ENCODE measurements at places on chromosomes 11 and 22.

DNA sequence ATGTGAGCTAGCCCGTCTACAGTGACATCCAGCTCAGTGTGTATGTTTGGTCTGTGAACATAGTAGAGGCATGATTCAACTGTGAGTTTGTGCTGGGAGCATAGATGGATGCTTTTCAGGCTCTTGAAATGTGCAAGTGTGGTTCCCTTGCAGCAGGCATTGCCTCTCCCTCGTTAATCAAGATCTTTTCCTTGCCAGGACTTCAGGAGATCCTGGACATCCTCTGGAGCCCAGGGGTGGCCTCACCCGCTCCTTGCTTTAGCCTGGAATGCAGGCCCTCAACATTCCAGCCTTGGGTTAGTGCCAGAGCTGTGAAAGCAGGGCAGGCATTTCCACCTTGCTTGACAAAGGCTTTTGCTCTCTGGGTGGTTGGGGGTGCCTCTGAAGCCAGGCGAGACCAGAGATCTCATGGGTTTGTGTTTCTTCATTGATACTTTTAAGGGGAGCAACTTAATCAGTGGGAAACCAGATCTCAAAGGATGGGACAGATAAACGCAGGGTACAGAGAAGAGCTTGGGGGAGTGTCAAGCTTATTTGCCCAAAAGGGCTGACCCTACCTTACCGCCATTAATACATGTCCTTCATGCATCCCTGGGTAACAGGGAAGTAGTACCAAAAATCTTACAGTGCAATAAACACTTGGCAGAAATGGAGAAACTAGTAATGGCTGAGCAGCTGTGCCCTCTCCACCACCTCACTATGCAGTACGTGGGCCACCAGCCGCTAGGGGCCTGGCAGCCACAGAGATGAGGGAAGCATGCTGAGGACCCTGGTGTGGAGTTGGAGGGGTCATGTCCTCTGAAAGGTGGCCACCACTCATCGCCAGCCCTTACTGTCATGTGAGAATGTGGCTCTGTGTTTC lies 72.1 kb downstream of the PTPRJ start:
- no peak for DNase-seq

DNA sequence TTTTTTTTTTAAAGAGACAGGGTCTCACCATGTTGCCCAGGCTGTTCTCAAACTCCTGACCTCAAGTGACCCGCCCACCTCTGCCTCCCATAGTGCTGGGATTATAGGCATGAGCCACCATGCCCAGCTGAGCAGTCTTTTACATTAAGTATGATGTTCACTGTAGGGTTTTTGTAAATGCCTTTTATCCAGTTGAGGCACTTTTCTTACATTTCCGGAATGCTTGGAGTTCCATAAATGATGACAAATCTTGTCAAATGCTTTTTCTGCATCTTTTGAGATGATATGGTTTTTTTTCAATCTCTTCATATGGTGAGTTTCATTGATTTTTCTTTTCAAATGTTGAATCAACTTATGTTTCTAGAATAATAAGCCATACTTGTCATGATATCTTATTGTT lies 29.4 kb upstream of the CTTN start:
- no peak for DNase-seq

- peak; percentile 64 for DNase-seq
Measured at GRCh38 chr11:6419009-6419631, at the start of gene APBB1. Gene APBB1, minus strand, starts transcription at chr11:6419094. Its CDS starts 7,747 bp downstream, at chr11:6411347.

GRCh38 chr11:116073854-116074837 lies 569.9 kb upstream of the CADM1 start:
- no peak for DNase-seq

- DNase-seq: no peak
Measured at GRCh38 chr11:108253176-108253575, 30.3 kb downstream of the ATM start.

- DNase-seq: no peak
Measured at GRCh38 chr11:73393011-73393380, 16.8 kb downstream of the RELT start.

DNA sequence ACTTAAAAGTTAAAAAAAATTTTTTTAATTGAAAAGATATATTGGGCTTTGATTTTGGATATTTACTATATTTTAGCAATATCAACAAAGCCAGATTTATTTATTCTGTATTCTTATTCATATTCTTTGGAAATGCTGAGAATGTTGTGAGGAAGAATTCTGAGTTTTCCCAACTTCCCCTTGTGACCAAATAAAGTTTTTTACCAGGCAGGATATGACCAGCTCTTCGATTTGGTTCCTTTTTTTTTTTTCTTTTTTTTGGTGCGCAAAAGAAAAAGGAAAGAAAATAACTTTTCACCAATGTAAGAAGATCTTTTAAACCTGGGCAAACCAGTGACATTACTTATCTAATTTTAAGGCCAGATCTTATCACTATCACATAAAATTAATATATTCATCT lies 12.9 kb downstream of the TCP11L1 start:
- no peak for DNase-seq

- peak; percentile 44 for DNase-seq
Measured at GRCh38 chr11:61293867-61294716, 1.0 kb downstream of the VWCE start.

DNA sequence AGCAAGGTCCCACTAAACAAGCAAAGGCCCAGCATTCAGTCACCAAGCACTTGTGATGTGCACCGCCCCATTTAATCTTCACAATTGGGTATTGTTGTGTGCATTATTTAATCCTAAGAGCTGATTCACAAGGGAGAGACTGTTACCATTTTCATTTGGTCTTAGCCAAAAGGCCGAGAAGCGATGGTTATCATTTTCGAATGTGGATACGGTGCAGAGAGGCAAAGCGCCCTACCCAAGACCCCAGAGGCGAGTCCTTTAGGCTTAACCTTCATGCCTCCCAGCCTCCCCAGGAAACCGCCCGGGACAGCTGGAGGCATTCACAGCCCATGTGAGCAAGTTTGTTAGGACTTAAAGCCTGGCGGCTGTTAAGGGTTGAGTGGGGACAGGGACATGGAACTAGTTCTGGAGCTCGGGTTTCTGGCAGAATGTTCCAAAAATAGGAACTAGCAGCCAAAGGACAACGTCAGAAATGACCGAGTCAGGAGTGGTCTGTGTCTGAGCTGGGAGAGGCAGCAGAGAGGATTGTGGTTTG lies 13.0 kb upstream of the UPK3A start:
- DNase-seq: no peak

DNA sequence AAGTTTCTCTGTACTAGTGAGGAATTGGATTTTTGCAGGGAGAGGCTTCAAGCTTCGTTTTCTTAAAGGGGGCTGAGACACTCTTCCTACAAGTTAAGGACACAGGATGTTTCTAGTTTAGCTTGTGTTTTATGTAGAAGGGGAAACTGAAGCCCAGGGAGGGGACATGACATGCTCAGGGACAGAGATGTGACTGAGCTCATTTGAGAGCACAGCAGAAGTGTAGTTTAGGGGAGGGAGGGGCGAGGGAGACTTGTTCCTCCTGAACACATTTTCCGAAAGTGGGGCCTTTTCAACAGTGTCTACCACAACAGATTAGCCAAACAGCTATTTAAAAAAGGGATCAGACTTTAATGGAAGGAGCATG lies 148.1 kb downstream of the FBXO7 start:
- DNase-seq: no peak

DNA sequence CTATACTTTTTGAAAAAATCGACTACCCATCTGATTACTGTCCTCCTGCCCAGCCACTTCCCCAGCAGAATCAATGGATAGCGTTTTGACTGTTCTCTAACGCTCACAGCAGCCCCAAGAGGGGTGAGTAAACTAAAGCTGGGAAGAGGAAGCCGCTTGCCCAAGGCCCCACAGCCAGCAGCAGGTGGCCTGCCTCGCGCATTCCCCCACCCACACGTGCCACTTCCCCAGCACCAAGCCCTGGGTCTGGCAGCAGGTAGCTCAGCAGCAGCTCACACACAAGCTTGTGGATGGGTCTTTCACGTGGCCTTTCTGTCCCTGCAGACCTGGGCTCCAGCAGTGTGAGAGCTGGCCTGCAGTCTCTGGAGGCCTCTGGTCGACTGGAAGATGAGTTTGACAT lies 34.3 kb downstream of the TOM1 start:
- no peak for DNase-seq

- no peak for DNase-seq
Measured at GRCh38 chr11:116932181-116932580, 94.8 kb upstream of the APOA1 start.

GRCh38 chr11:66639066-66639813 lies 737 bp downstream of the RBM4 start:
- peak; percentile 20 for DNase-seq

- DNase-seq: no peak
Measured at GRCh38 chr11:28632338-28632737, 524.1 kb downstream of the METTL15 start.

DNA sequence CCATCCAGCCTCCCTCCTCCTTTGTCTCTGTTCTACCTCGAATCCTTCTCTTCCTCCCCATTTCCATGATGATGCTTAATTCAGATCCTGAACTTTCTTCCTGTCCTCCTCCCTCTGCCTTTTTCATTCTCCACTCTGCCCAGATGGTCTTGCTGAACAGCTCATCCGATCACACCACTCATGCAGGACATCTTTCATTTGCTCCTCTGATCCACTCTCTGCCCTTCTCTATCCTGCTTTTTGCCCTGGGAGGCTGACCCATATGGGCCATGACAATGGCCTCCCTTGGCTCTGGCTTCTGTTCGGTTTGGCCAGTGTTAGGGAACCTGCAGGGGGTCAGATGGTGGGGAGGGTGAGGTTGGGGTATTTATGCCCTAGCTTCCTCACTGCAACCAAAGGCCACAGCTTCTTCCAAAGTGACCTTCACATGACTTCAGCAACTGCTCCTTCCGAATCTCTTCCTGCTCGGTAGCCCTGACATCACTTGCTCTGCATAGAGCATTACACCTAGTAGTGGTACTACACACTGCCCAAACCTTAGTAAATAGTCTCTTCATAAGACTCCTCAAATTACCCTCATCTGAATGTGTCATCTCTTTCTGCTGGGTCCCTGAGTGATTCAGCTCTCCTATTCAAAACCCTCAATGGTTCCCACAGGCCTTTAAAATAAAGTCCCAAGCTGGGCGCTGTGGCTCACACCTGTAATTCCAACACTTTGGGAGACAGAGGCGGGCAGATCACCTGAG lies 32.7 kb upstream of the MICAL2 start:
- no peak for DNase-seq

DNA sequence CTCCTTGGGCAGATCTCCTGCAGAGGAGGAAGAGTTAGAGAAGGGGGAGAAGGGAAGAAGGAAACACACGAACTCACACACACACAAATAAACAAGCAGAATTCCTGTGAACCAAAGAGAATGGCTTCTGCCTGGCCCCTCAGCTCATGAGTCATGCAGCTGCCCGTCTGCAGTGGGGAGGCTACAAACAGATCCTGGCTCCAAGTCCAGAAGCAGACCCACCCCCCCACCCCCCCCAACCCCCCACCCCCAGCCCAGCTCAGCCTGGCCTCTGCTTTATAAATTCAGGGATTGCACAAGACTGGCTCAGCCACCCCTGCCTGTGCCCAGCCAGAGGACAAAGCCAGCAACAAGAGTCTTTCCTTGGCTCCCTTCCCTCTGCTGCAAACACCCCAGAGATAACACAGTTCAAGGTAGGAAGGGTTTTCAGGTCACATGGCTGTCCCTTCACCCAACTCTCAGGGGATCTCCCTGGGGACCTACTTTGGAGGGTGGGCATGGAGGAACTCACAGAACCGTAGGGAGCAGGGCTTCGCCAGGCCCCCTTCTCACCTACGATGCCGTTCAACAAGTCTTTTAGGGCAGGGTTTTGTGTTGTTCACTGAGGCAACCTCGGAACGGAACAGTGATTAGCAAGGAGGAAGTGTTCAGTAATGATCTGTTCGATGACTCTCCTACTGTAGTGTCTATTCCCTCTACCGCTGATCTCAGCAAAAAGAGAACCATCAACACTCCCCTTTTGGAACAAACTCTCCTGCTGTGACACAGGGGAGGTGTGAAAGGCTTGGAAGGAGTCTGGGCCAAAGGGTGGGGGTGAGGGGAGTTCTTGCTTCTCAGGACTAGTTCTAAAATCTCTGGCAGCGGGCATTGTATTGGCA lies 35.5 kb downstream of the RPL27A start:
- no peak for DNase-seq

DNA sequence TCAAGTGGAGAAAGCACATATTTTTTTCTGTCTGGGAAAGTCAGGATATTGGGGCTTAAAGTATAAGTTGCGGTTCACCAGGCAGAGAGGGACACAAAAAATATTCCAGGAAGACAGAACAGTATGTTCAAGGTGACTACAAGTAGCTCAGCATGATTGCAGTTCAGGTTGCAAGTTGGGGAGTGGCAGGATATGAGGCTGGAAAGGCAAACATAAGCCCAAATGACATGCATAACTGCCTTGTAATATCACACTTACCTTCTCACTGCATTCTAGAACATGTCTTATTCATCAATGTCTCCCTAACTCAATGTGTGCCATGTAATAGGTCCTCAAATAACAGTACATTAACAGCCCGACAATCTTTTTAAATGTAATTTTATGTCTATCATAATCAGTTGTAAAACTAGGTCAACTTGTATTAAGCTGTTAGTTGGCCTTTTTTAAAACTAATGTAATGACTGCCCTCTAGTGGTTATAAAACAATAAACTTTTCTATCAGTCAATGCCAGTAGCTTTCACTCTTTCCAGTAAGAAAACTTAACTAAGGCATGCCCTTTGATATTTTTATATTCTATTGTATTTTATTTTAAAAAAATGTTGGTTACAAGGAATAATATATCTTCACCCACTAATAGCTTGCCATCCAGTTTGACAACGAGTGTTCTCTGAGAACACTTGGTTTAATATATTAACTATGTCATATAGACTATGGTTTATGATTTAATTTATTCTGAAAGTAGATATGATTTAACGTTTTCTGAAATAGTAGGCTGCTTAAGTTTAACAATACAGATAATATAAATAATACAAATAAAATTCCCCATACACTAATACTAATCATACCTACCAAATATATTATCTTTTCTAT lies 39.4 kb upstream of the CFAP300 start:
- no peak for DNase-seq

DNA sequence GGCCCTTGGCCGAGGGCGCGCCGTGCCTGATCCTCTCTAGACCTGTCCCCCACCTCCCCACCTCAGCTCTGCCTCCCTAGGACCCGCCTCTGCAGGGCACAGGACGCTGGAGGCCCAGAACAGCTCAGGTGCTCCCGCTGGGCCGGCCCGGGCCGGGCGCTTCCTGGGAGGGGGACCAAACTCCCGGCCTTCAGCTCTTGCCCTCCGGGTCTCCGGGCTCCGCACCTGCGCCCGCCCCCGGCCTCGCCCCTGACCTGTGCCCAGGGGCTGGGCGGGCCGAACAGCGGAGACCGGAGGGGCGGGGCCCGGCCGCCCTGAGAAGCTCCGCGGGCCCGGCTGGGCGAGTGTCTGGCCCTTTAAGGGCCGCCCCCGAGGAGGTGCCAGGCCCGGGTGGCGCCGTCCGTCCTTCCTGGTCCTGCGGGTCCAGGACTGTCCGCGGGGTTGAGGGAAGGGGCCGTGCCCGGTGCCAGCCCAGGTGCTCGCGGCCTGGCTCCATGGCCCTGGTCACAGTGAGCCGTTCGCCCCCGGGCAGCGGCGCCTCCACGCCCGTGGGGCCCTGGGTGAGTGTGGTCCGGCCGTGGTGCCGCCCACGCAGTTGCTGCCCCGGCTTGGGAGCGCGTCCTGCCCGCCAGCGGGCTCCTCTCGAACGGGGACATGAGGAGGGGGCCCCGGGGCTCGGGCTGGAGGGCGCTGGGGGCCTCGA lies at the start of gene SSH3:
Gene SSH3 (plus strand): TSS at position 399 of the 703 bp plus-strand sequence. CDS start 96 bp downstream, at position 495.
- DNase-seq: no peak

- no peak for DNase-seq
Measured at GRCh38 chr22:45578524-45579147, 76.0 kb downstream of the FBLN1 start.
